ENCODE measurements at places on chromosomes 16 and 17. TPM values are rescaled to one million over a fixed set of nuclear protein-coding genes. Genes with fewer than 3 reads are reported as not detected.

GRCh38 chr16:11198828-11199227, 57.2 kb downstream of the SOCS1 start:
- no peak for DNase-seq

- no peak for DNase-seq
These were observed 8.6 kb upstream of the MYLK3 start for GRCh38 chr16:46756772-46757171.

GRCh38 chr17:43588121-43588520, 42.0 kb upstream of the ETV4 start:
- no peak for DNase-seq

- DNase-seq: no peak
These were observed 22.8 kb downstream of the RAB40B start for GRCh38 chr17:82675476-82676245.

- DNase-seq: no peak
These were observed 302.2 kb downstream of the C16orf95 start for GRCh38 chr16:87015021-87015420.

GRCh38 chr16:65698791-65699321, 577.0 kb upstream of the CDH11 start:
- DNase-seq: no peak

DNA sequence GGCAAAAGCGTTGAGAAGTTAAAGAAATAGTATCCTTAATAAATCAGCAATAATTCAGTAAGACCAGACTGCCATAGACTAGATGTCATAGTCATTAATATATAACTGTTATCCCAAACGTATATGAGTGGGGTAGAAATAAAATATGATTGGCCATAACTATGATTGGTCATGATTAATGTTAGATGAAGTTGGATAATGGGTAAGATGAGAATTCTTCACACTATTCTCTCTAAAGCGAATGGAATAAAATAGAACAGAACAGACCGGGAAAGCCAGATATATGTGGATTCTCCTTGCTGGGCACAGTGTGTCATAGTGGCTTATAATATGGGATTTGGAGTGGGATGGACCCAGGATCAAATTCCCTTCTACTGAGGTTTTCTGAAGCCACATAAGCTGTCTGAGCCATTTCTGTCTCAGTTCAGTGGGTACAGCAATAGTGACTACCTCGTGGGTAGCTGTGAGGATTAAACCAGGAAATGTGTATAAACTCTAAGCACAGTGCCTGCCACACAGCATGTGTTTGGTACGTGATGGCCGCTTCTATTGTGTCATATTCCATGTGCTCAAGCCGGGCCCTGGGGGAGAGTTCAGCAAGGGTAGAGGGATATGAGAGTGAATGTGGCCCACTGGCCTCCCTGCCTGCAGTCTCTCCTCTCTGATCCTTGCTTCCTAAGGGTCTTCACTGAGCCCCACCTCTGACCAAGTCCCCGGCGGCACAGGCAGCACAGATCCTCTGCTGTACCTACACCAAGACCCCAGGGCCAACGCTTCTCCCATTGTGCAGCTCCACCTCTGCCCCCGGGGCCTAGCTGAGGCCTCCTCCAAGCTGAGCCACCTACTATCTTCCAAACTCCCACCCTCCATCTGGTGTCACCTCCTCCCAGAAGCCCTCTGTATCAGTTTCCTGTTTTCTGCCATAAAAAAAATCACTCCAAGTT, 3.7 kb downstream of the CETP start:
- DNase-seq: no peak

- peak; percentile 8 for DNase-seq
These were observed 30.4 kb downstream of the PPM1D start for GRCh38 chr17:60630352-60630751.

- no peak for DNase-seq
These were observed 119.1 kb downstream of the IRF8 start for GRCh38 chr16:86018071-86018470.

DNA sequence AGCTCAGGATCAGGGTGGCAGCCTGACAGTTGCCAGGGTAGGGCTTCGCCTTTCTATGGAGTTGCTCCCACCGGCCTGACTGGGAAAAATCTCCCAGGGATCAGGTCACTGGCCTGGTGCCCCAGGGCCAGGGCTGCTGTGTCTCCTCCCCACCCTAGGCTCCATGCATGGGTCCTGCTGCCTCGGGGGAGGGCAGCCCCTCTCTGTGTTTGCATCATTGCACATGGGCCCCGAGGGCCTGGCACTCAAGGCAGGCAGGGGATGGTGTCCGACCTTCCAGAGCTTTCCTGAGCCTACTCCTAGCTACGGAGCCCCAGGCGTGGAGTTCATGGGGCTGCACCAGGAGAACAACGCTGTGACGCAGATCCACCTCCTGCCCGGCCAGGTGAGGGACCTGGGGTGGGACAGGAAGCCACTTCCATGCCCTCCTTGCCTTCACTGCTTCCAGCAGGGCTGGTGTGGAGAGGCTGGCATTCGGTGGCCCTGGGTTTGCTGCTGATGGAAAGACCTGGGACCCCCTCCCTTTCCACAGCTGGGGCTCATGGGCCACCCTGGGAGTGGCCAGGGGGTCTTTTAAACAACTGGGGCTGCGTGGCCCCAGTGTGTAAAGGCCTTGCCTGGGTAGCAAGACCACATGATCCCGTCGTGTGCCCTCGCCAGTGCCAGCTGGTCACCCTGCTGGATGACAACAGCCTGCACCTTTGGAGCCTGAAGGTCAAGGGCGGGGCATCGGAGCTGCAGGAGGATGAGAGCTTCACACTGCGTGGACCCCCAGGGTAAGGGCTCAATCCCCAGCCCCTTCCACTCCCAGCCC, 29.5 kb upstream of the MYO15B start:
- no peak for DNase-seq

- DNase-seq: no peak
These were observed 26.9 kb downstream of the KATNB1 start for GRCh38 chr16:57762365-57763040.

- DNase-seq: no peak
These were observed 128.4 kb upstream of the TNRC6C start for GRCh38 chr17:77829843-77830799.

The HOXB6 gene
- polyA plus RNA-seq: not detected

The TBCD gene
- 63.9 TPM for polyA plus RNA-seq

The RHBDF2 gene
- polyA plus RNA-seq: 3.3 TPM

All from CD4-positive, CD25-positive, alpha-beta regulatory T cell (primary cell).